ENCODE measurements at places on chromosomes 2 and 18.

DNA sequence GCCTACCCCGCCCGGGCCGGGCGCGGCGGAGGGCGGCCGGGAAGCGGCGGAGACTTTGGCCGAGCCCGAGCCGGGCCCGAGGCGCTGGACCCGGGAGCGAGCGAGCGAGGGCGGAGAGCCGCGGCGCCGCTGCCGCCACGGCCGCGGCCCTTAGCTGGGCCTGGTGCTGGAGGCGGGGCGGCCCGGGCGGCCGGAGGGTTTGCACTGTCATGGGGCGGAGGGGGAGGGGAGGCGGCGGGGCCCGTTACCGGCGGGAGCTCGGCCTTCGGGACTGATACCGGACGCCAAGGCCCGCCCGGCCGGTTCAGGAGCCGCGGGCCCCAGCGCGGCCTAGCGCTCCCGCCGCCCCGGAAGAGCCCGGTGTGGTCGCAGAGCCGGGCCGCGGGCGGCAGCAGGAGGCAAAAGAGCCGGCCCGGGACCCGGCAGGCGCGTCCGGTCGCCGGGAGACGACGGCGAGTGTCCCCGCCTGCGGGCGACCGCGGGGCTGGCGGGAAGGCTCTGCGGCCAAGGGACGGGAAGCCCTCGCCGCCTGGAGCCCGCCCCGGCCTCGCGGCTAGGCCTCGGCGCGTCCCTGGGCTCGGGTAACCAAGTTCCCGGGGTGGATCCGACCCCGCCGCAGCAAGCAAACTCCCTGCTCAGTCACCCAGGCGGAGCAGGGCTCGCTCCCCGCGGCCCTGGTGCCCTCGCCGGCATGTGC lies 697 bp downstream of the KCMF1 start:
- peak; percentile 62 for DNase-seq

DNA sequence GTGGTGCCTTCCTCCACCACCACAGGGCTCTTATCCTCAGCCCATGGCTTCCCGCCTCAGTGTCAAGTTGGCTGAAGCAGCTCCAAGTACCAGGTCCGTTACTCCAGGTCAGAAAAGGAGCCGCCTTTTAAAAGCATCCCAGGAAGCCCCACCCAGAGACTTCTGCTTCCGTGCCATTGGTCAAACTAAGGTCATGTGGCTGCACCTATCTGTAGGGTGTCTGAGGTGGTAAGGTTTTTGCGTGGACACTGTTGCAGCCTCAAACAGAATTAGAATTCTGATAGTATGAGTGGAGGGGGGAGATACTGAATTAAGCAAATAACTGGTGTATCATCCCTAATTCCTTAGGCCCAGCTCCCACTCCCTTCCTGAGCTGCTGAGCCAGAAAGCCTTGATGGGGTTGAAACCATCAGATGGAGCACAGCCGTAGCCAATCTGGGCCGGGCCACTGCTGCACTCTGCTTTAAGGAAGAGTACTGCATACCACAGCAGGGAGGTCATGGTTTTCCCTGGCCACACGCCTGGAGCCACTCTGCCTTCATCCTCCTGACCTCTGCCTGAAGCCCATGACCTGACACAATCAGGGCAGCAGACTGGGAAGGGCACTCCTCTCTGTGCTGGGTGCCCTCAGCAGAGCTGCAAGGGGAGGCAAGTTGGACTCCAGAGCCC lies 8.4 kb downstream of the TMEM247 start:
- no peak for DNase-seq

DNA sequence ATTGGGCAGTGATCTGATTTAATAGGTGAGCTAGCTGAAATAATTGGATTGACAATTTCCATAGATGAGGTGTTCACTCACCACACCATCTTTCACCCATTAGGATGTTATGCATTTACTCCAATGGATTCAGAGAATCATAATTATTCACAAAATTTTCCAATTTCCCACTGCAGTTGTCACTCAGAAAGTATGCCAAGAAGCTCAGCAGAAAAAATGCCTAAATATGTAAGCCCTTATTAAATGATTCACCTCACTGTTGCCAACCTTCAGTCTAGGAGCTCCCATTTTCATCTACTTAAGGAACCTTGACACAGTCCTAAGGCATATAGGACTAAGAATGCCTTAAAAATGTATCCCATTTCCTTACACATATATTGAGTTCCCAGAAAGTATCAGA lies 94.3 kb downstream of the MBD2 start:
- no peak for DNase-seq

GRCh38 chr2:207763303-207763917 lies 6.3 kb downstream of the FZD5 start:
- no peak for DNase-seq

GRCh38 chr18:79563949-79564348 lies 115.7 kb upstream of the CTDP1 start:
- no peak for DNase-seq

DNA sequence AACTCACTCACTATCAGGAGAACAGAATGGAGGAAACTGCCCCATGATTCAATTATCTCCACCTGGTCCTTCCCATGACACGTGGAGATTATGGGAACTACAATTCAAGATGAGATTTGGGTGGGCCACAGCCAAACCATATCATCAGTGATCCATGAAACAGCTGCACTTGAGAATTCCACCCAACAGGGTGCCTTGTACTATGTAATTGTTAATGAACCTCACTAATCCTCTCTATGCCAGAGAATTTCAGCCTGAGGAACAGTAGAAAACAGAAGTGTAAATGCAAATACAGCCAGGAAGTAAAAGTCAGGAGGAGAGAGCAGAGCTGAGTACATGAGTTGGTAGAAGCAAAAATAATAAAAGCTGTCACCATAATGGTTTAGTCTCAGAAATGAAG lies 261.4 kb downstream of the EPHA4 start:
- DNase-seq, result no peak

DNA sequence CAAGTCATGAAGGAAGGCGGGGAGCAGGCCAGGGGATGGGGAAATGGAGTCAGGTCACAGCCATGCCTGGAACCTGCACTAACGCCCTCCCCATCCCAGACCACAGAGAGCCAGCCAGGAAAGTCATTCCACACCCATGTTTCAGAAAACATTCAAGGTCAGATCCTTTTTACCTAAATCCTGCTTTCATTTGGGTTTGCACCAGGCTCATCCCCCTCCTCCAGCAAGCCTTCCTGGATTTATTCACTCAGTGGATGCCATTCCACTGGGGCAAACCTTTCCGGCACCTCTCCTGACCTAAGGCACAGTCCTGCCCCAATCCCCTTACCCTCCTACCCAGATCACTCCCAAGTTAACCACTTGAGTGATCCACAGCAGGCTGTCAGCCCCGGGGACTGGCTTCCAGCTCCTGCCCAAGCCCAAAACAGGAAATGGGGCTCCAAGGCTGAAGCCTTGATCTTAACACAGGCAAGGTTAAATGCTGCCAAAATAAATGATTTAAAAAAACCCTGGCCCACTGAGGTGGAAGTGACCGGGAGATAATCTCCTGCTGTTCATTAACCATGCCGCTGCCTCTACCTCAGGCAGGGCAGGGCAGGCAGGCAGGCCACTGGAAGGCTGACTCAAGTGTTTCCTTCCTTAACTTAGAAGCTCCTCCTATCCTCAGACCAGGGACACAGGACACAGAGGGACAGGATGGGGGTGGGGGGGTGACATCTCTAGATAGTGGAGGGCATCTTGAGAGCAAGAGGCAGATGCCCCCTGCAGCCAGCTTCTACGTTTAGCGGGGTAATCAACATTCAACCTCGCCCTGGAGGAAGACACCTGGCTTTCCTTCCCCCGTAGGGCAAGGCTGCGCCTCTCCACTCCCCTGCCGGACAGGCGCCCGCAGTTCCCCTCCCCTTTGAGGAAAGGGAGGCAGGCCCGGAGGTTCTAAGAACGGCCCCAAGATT lies 1.4 kb downstream of the RAB11FIP5 start:
- DNase-seq, result no peak

DNA sequence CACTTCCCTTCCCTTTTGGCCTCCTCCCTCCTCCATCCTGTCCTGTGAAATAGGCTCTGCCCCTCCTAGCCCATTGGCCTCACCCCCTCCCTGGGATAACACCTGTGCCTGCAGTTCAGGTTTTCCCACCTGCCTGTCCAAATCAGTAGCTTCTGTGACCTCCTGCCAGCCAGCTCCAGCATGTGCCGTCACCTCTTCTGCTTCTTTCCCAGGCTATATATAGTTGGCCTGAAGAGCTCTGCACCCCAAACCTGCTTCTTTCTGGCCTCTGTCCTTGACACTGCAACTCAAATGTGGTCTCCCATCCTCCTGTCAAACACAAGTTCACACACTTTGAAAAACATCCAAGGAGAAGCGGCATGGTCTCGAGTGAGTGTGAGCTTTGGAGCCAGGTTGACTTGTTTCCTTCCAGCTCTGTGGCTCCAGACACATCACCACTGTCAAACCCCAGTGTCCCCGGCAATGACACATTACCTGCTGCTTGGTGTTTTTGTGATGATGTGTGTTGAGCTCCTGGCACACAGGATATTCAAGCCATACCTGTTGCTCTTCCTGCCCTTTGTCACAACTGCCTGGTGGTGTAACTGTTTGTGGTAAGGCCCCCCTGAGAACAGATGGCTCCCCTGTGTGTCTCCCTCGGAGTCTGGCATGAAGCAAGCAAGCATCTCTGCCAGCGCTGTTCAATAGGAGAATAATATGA lies 143.6 kb upstream of the DAPL1 start:
- no peak for DNase-seq

DNA sequence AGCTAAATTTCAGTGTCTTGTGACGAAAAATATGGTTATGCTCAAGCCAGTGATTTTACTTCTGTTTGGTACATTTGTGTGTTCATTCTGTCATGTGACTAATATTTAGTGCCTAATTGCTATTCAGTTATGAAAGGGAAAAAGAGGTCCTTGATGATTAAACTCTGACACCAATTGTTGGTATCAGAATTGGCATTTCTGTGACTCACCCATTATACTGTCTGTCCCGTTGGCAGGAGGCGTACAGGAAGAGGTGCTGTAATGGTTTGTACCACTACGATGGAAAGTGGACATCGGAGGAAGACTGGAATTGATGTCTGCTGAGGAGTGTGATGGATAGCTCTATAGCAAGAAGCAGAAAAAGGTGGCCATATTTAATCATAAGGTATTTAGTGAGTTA lies 310.4 kb upstream of the CCDC68 start:
- DNase-seq, result no peak

GRCh38 chr2:8298783-8299182 lies 383.1 kb upstream of the ID2 start:
- DNase-seq, result no peak

DNA sequence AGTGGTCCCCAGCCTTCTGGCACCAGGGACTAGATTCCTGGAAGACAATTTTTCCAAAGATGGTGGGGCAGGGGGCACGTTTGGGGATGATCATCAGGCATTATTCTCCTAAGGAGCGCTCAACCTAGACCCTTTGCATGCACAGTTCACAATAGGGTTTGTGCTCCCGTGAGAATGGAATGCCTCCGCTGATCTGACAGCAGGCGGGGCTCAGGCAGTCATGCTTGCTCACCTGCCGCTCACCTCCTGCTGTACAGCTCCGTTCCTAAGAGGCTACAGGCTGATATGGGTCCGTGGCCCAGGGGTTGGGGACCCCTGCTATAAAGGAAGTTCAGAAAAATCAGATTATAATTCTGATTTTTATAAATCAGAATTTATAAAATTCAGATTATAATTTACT lies 22.3 kb upstream of the TYMS start:
- no peak for DNase-seq

GRCh38 chr2:27992787-27993401 lies 102.4 kb downstream of the BABAM2 start:
- no peak for DNase-seq

GRCh38 chr2:125095826-125096225 lies 1070.7 kb downstream of the CNTNAP5 start:
- DNase-seq, result no peak

GRCh38 chr2:216316743-216317142 lies 55.5 kb downstream of the MARCHF4 start:
- no peak for DNase-seq

DNA sequence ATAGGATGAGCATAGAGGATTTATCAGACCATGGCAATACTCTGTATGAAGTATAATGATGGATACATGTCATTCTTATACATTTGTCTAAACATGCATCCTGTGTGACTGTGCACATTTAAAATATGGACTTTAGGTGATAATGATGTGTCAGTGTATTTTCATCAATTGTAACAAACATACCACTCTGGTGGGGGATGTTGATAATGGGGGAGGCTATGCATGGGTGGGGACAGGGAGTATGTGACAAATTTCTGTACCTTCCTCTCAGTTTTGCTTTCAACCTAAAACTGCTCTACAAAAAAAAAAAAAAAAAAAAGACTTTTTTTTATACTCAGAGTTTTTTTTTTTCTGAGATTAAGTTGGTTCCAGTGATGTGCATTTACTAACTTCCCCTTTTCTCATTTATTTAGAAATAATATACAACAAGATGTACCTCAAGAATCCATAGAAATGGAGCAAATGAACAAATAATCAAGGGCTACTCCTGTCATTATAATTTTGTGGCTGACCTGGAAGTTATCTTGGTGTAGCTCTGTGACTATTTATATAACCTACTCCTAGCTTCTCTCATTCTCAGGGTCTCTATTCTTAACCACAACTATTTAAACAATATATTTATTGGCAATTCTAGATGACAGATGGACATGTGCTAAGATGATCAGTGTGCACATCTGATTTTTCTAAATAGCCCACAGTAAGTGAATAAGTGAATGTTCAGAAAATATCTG lies 108.9 kb upstream of the ITGA4 start:
- DNase-seq, result no peak

DNA sequence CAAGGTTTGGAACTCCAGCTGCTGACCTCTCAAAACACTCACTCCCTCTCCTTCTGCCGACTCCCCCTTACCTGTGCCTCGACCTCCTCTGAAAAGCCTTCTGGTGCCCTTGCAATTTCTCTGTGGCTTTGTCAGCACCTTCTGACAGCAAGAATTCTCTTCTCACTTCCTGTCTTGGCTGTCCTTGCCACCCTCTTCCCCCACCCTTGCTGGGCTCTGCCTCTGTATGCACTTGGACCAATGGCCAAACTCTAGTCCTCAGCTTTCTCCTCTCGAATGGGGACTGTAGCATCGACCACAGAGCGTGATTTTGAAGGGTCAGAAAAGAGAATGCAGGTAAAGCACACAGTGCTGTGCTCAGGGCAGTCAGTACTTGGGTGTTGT lies 99.0 kb downstream of the HS1BP3 start:
- DNase-seq, result no peak

DNA sequence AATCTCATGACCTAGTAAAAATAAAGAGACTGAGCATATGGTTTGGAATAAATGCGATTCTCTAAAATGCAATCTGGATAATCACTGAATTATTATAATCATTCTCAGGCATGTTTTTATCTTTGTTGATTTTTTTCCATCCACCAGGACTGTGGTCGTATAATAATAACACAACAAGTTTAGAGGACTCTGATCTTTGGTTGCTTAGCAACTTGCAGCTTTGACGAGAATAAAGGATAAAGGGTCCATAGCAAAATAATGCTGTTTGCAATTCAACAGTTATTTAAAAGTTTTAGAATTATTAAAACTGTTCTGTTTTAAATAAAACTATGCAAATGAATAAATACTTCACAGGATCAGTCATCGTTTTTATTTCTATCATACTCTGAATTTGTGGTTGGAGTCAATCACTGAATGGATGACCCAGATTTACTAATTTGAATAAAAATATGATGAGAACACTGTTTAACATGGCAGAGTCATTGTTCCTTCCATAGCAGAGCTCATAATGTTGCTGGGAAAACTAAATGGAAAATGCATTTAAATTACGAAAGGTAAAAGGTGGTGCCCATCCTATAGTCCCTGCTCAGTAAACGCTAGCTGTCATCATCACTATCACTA lies 29.3 kb downstream of the DNER start:
- DNase-seq, result no peak

GRCh38 chr2:95359501-95359930 lies 43.0 kb upstream of the FAHD2A start:
- no peak for DNase-seq

GRCh38 chr18:61203151-61203550 lies 130.1 kb upstream of the CDH20 start:
- DNase-seq, result no peak

- no peak for DNase-seq
These were observed 142.6 kb downstream of the TFCP2L1 start for GRCh38 chr2:121142452-121142851.

Measured in activated CD4-positive, alpha-beta T cell treated with anti-CD3 and anti-CD28 coated beads, Interleukin-2, amount 50 U/mL, for 4 hours (primary cell).